Left renal pelvis (tissue), 4 donors: ENCODE measurements at places on chromosomes 12 and 14. TPM values are rescaled to one million over a fixed set of nuclear protein-coding genes. Genes with fewer than 3 reads are reported as not detected.

The ZDHHC22 gene
- polyA plus RNA-seq = 0.33 TPM

The KRT83 gene
- not detected for polyA plus RNA-seq

GRCh38 chr12:100166232-100166631 is 23.6 kb upstream of the BLTP3B start:
- no peak for DNase-seq

DNA sequence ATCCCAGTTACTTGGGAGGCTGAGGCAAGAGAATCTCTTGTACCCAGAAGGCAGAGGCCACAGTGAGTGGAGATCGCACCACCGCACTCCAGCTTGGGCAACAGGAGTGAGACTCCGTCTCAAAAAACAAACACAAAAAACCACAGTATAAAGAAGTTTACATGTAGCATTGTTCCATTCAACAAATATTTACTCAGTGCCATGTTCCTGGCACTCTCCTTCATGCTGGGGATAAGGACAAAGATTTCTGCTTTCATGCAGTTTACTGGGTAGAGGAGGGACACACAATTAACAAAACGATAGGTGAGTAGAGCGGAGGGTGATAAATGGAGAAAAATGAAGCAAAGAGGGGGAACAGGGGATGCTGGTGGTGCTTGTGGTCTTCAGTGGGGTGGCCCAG is 68.2 kb upstream of the OVCH1 start:
- DNase-seq = no peak

DNA sequence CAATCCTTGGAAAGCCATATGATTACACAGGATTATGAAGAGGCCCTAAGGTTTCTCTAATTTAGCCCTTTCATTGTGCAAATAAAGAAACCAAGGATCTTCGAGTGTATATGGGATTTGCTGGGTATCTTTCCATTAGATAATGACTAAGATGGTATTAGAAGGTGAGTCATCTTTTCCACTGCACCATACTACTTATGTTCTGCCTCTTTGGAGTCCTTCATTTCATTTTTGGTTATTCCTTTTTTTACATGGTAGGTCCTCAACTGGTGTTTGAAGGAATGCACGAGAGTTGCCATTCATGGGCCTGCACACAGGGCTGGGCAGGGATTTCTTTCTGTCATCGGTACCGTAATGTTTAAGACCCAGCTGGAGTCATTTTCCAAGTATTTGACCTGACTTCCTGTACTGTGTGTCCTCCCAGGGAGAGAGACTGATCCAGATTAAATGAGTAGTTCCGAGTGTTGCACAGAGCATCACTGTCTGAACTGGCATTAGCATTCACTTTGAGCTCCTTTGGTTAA is 85.7 kb downstream of the BORCS5 start:
- DNase-seq = no peak

DNA sequence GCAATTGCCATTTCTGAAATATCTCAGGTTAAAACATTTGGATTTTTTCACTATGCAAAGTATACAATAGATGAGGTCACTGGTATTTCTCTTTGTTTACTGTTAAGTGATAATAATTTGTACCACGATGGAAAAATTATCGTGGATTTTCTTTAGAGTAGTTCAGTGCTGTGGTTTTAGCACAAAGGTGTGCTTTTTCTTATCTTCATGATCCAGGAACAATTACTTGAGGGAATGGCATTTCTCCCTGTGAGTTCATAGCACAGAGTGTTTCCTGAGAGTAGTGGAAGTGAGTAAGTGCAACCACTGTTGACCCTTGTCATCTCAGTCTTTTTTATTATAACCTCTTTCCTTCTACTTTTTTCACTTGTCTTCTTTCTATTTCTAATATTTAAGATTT is 86.8 kb downstream of the FGD4 start:
- no peak for DNase-seq

The SLC4A8 gene
- 4.6 TPM for polyA plus RNA-seq

DNA sequence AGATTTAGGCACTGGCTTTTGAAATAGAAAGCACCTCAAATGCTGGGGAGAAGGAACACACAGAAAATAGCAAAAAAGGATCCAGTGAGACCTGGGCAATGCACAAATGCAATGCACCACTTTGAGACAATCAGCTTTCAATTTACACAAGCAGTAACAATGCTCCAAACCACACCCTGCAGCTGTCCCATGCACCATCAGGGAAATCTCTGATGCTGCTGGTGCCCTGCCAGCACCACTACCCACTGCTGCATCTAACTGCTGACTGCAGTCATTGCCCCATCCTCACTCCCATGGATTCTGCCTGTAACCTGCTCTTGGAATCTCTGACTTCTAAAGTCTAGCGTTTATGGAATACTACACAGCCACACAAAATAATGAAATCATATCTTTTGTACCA is 21.0 kb upstream of the HMGA2 start:
- no peak for DNase-seq

The ACRBP gene
- polyA plus RNA-seq = 4.4 TPM

The SLC38A4 gene
- polyA plus RNA-seq = 27.5 TPM

DNA sequence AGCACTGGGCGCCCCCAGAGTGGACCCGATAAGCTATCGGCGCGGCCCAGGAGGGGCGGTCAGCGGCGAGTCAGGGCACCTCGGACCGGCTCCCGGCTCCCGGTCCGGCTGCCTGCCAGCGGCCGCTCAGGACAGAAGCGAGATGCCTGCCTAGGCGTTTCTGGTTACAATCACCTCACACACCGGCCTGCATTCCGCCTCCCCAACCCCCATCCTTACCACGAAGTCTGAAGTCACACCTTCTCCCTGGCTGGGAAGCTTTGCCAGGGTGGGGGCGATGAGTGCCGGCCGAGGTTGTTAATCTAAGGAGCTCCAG is 42.6 kb upstream of the TBX5 start:
- no peak for DNase-seq

DNA sequence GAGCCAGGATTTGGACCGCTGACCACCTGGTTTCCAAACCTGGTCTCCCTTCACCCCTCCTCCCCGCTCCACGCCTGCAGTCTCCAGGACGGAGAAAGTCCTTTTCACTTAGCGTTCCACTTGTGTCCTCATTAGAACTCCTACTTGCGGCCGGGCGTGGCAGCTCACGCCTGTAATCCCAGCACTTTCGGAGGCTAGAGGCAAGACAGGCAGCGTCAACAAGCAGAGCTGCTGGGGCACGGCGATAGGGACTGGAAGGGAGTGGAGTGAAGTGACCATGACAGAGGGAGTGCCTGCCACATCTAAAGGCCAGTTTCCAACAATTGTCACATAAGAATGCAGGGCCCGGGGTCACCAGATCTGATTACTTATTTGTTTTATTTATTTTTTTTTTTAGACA is 132.5 kb upstream of the NCOR2 start:
- no peak for DNase-seq

- DNase-seq = no peak
These were observed 114.0 kb downstream of the PRMT8 start for GRCh38 chr12:3604748-3605586.

- no peak for DNase-seq
These were observed 184.6 kb upstream of the SOX5 start for GRCh38 chr12:24134092-24134491.

DNA sequence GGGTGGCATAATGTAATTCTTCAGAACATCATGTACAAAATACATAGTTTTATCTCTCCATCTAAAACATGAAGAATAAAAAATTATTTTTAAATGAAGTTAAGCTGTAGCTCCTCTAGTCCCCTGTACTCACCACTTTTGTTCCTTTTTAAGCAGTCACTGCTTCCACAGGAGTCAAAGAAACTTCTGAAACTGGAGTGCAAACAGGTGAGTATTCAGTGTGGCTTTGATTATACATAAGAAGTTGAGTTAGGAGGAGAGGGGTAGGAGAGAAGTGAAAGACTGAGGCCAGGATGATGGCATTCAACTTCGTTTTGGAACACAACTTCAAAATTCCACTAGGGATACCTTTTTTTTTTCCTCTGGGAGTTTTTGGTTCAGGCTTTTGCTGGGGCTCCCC is 131.4 kb upstream of the CNTN1 start:
- DNase-seq = no peak

The KRT73 gene
- not detected for polyA plus RNA-seq

- DNase-seq = no peak
These were observed 58.3 kb upstream of the ANP32D start for GRCh38 chr12:48414021-48414420.

GRCh38 chr14:92005019-92005418 is 34.8 kb downstream of the TRIP11 start:
- no peak for DNase-seq

DNA sequence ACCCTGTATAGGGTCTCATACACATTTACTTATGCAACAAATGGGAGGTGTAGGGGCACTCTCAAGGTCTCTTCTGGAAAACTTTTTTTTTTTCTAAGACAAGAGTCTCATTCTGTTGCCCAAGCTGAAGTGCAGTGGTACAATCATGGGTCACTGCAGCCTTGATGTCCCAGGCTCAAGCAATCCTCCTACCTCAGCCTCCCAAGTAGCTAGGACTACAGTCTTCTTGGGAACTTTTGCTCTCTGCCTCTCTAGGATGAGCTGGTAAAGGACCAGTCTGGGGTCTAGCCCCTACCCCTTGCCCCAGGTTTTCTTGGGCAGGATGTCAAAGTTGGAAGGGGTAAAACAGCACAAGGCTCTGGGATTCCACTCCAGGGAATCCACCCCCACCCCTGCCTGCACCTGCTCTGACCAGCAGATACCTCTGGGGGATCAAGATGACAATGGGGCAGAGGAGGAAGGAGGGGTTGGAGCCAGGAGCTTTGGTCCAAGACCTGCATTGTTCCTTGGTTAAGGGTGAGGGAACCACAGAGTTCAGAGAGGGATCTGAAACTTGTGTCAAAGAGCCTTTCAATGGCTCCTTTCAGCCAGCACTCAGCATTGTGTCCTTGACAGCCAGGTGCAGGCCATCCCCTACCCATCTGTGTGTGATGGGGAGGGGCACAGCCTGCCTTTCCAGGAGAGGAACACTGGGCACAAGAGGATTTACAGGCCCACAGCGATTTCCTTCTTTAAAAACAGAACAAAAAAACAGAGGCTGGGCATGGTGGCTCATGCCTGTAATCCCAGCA is 12.2 kb downstream of the CTDSP2 start:
- no peak for DNase-seq

The TOMM20L gene
- 1.4 TPM for polyA plus RNA-seq

DNA sequence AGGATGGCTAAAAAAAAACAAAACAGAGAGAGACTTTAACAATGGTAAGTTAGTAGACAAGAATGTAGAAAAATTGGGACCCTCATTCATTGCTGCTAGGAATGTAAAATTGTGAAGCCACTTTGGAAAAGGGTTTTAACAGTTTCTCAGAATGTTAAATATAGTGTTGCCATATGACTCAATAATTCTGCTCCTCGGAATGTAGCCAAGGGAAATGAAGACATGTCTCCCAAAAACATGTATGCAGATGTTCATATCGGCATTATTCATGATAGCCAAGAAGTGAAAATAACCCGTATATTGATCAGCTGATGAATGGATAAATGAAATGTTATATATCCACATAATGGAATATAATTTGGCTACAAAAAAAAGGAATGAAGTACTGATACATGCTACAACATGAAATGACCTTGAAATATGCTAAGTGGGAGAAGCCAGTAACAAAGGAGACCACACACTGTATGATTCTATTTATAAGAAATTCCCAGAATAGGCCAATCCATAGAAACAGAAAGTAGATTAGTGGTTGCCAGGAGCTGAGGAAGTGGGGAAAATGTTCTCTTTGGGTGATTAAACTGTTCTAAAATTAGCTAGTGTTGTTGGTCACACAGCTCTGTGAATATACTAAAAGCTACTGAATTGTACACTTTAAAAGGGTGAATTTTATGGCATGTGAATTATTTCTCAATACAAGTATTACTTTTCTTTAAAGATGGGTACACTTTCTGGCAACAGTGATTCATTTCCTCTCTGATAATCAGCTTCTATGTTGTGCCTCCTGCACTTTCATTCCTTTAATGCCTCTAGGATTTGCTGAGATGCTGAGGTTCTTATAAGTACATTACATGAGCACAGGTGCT is 132.5 kb downstream of the DAAM1 start:
- no peak for DNase-seq

GRCh38 chr14:45793081-45793480 is 540.1 kb upstream of the MIS18BP1 start:
- no peak for DNase-seq

DNA sequence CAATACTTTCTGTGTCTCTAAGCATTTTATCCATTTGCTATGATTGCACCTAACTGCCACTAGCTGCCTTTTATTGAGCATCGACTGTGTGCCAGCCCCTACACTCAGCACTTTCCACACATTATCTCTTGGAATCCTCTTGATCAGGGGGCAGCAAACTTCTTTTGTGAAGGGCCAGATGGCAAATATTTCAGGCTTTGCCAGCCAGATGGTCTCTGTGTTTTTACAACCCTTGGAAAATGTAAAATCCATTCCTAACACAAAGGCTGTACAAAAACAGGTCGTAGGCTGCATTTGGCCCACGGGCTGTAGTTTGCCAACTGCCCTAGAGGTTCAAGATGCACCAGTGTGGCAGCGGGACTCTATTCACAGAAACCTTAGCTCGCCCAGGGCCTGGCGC is 19.5 kb downstream of the FOXN4 start:
- DNase-seq = no peak

The DACT1 gene
- polyA plus RNA-seq = 31.4 TPM

DNA sequence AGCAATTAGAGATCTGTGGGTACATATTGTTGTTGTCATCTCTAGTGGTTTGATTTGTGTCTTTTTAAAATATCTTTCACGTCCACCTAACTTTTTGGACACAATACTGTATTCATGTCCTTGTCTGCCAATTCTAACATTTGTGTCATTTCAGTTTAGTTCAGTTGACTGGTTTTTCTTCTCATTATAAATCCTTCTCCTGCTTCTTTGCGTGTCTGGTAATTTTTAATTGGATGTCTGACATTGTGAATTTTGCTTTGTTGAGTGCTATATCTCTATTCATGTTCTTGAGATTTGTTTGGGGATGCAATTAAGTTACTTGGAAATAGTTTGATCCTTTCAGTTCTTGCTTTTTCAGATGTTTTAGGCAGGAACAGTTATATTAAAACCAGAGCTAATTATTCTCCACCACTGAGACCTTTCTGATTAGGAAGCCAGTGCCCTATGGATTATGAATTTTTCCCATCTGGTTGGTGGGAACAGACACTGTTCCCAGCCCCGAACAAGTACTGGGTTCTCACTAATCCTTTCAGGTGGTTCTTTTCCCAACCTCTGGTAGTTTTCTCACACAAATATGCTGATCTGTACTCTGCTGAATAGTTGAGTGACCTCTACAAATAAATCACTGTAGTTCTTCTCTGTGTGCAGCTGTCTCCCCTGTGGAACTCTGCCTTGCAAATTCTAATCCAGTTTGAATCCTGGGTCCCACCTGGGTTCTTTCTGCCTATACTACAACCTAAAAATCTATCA is 91.1 kb upstream of the DYNC1H1 start:
- DNase-seq = no peak

DNA sequence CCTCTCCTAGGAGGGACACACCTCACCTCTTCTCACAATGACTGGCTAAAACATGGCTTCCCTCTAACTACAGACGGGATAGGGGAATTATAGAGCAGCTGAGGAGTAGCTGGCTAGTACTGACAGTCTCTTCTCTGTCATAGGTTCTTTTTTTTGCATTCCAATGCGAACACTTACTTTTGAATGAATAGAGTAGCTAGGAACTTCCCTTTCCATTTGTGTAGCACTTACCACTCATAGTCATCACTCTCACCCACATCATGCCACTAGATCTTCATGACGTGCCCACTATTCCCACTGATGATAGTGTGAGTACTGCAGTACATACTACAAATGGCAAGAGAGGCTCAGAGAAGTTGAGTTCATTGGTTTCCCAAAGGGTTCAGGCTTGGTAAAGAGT is 143.9 kb upstream of the HIF1A start:
- no peak for DNase-seq

- DNase-seq = no peak
These were observed 366.5 kb downstream of the LRFN5 start for GRCh38 chr14:41973178-41973577.
